ENCODE measurements at places on chromosomes 1 and 21. TPM values are rescaled to one million over a fixed set of nuclear protein-coding genes. Genes with fewer than 3 reads are reported as not detected.

Gene OR2T35
- total RNA-seq: not detected

Gene LGALS8
- 35.3 TPM for total RNA-seq

Gene CRABP2
- 1.1 TPM for total RNA-seq

Gene TTC34
- total RNA-seq: 1.5 TPM

GRCh38 chr1:206582971-206583706 lies 29.1 kb downstream of the EIF2D start:
- no peaks in the 10 kb centered on the region for H3K4me1 ChIP-seq
- H3K36me3 ChIP-seq: no peaks in the 10 kb centered on the region
- H3K27ac ChIP-seq: no peak overlapping the region
- H3K4me3 ChIP-seq: no peak overlapping the region
- no peak for DNase-seq

DNA sequence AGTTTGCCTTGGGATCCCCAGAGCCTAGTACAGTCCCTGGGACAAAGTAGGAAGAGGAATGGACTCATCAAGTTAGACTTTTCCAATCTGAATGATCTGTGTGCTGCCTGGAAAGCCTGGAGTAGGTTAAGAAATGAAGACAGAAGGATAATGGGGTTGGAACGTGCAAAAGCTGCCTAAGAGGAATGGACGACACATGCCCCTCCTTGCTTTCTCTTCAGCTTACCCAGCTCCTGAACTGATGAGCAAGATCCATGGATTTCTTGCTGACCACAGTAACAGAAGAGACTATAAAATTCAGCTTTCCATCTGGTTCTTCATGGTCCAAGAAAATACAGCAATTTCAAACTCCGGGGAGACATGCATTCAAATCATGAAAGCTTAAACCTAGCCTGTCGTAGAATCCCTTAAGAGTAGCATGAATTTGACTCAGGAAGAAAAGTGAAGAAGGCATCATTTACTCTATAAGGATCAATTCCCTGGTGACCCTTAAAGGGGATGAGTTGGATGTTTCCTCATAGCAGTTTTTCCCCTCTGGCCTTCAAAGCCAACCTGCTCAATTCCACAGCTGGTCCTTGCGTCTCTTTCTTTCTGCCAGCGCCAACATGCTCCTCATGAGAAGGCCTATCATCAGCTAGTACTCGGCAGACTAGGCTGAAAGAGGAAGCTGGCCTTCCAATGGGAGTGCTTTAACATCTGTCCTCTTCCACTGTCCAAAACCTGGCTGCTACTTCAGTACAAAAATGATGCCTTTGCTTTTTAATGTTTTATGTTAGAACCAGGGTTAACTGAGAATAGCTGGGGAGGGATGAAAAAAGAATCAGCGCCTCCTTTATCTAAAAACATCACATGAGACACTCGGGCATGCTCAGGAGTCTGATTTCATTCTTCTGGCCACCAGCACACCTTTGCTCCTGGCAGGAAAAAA lies 5.7 kb upstream of the PEF1 start:
- H3K4me3 ChIP-seq: no peak overlapping the region
- no peaks in the 10 kb centered on the region for H3K36me3 ChIP-seq
- no peaks in the 10 kb centered on the region for H3K27me3 ChIP-seq
- no peak overlapping the region for H3K27ac ChIP-seq

DNA sequence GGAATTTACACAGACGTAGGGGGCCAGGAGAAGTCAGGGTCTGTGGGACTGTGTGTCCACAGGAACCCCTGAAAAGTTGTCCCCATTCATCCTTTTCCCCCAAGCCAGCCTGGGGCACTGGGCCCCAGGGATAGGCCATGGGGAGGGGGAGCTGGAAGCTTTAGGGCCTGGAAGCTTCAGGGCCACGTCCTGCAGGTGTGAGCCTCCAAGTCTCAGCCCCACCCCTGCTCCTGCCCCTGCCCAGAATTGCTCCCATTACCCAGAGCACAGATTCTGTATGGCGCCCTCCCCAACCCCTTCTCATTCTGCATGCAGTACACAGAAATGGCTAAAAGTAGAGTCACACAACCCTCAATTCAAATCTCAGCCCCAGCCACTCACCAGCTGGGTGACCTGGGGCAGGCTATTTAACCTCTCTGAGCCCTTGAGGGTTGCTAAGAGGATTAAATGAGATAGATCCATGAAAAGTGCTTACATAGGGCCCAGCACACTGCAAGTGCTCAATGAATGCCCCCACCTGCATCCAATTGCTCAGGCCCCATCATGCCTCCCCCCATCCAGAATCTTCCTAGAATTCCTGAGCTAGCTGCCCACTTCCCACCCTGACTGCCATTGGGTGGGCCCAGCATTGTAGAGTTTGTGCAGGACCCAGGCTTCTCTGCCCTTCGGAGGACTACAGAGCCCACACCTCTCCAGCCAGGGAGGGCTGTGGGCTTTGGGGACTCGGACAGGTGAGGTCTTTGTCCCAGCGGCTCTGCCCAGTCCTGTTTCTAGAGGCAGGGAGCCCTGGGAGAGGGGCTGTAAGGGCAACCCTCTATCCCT lies 6.5 kb downstream of the RAP1GAP start:
- no peaks in the 10 kb centered on the region for H3K4me1 ChIP-seq
- no peaks in the 10 kb centered on the region for H3K36me3 ChIP-seq
- no peak overlapping the region for H3K4me3 ChIP-seq
- no peaks in the 10 kb centered on the region for H3K27me3 ChIP-seq
- H3K27ac ChIP-seq: no peak overlapping the region

GRCh38 chr1:207691841-207692240 lies 46.9 kb downstream of the CR1L start:
- H3K4me3 ChIP-seq: peak overlapping the region; percentile 19
- no peaks in the 10 kb centered on the region for H3K27me3 ChIP-seq
- no peaks in the 10 kb centered on the region for H3K36me3 ChIP-seq
- H3K4me1 ChIP-seq: no peaks in the 10 kb centered on the region

GRCh38 chr1:172826096-172826741 lies 167.3 kb downstream of the FASLG start:
- peaks cover 13% of the 10 kb centered on the region for H3K4me1 ChIP-seq
- peak; percentile 85 for DNase-seq
- no peak overlapping the region for H3K27ac ChIP-seq
- no peak overlapping the region for H3K4me3 ChIP-seq

Data from A673 (cell line).